Stimulated activated CD4-positive, alpha-beta T cell treated with anti-CD3 and anti-CD28 coated beads, Interleukin-4, amount 100 ng/mL, for 4 hours (primary cell): ENCODE measurements at places on chromosomes 2 and 18.

GRCh38 chr2:201402651-201403562 lies 45.8 kb upstream of the FLACC1 start:
- no peak for DNase-seq

DNA sequence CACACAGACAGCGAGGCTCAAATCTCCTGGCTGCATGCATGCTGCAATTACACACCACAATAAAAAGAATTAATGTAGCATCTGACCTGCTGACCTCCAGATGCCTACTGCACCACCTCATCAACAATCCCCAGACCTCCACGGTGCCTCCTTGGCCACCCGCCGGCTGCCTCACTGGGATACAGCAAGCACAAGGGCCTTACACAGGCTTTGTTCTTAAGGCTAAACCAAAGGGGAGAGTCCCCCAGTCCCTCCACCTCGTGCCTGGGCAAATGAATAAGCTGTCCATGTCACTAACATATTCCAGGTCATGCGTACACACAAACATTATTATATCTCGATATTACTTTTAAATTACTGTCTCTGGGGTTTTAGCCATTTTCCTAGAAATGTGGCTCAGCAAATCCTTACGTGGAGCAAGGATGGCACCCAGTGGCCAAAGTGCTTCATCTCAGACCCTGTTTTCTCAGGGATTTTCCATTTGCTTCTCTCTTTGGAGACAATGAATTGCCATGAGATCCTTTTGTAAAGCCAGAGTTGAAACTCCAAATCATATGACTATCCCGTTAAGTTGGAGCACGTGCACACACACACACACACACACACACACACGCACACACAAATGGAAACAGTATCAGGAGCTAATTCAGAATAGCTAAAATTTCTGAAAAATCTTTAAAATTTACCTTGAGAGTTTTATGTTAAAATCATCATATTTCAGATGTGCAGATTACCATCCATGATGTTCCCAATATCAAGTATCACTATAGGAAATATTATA lies 313.8 kb downstream of the PDE11A start:
- DNase-seq = no peak

- no peak for DNase-seq
Observed at GRCh38 chr18:25495606-25496005, 143.6 kb upstream of the ZNF521 start.

GRCh38 chr2:86028766-86029381 lies 76.8 kb downstream of the POLR1A start:
- DNase-seq = no peak

DNA sequence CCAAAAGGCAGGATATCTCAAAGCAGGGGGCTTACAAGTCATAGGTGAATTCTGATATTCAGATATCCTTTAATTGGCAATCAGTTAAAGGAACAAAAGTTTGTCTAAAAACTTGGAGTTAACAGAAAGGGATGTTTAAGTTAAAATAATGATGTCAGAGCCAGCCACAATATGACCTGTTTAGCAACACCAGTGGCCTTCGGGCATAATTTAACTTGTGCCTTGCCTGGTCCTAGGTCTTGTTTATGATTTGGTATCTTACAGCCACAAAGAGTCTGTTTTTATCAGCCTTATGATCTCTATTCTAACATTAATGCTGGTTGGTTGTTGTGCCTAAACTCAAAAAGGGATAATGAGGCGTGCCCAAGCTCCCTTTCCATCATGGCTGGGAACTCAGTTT lies 252.9 kb downstream of the RNF152 start:
- DNase-seq = no peak
